ENCODE measurements at places on chromosomes 13 and 19. TPM values are rescaled to one million over a fixed set of nuclear protein-coding genes. Genes with fewer than 3 reads are reported as not detected.

GRCh38 chr19:43438291-43439031 lies 23.8 kb downstream of the TEX101 start:
- H3K4me3 ChIP-seq, result peak overlapping the region; percentile 31
- H3K4me1 ChIP-seq, result peaks cover 31% of the 10 kb centered on the region
- peak overlapping the region; percentile 93 for H3K27ac ChIP-seq

- no peaks in the 10 kb centered on the region for H3K36me3 ChIP-seq
- H3K4me1 ChIP-seq, result no peaks in the 10 kb centered on the region
- H3K27me3 ChIP-seq, result no peaks in the 10 kb centered on the region
- no peak for DNase-seq
Measured at GRCh38 chr13:86193281-86193680, 394.1 kb upstream of the SLITRK6 start.

SHANK1 gene
- total RNA-seq, result not detected

GIPC3 gene
- not detected for total RNA-seq

FRY gene
- 4.7 TPM for total RNA-seq
